ENCODE measurements at places on chromosomes 4 and X.
A peak's percentile ranks its signal among the peaks of the same experiment; 100 is the strongest.

- DNase-seq, result no peak
Observed at GRCh38 chr4:74845834-74846233, 51.5 kb upstream of the BTC start.

GRCh38 chr4:16665942-16666551 is 232.4 kb downstream of the LDB2 start:
- no peak for DNase-seq

DNA sequence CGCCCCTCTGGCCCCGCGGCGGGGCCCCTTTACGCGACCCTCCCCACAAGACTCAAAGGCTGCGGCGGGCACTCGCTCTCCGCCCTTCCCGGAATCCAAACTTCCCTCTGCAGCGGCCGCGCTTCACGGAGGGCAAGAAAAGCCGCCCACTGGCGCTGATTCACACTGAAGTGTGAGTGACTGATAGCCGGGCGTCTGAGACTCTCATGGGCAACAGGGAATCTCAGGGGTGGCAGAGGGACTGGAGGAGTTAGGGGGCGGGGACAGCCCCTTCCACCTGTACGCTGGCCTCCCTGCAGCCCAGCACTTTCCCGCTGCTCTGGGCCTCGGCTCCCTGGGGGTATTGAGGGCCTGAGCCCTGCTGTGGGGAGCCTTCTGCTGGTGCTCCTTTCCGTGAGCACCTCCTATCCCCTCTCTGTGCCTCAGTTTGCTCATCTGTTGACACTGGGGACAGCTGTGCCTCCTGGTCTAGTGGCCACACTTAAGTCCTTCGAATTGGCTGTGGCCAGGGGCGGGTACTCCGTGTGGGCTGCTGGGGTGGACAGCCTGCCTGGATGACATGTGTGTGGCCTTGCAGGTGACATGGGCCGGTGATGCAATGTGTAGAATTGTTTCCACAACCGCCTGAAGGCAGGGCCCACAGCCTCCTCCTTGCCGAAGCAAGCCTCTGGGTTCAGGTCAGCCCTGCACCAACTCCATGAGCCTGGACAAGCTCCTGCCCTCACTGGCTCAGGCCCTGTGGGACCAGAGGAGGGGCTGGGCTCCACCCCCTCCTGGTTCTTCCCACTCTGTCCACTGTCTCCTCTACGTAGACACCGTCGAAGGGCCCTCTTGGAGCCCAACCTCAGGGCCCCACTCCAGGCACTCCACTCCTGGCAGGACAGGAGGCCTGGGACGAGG is 951 bp downstream of the SH3BP2 start:
- no peak for DNase-seq

- no peak for DNase-seq
Observed at GRCh38 chr4:163495900-163496299, 1.4 kb downstream of the TMA16 start.

- DNase-seq, result no peak
Observed at GRCh38 chrX:65587616-65588526, 53.3 kb upstream of the LAS1L start.

- no peak for DNase-seq
Observed at GRCh38 chr4:153217440-153217839, 13.2 kb downstream of the TRIM2 start.

DNA sequence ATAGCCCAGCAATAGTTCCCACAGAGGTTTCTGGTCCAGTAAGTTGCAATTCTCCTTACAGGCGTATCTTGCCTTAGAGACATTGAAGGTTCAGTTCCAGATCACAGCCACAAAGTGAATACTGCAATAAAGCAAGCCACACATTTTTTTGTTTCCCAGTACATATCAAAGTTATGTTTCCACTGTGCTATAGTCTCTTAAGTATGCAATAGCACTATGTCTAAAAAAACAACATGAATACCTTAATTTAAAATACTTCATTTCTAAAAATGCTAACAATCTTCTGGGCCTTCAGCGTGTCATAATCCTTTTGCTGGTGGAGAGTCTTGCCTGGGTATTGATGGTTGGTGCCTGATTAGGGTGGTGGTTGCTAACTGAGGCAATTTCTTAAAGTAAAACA is 659.1 kb downstream of the GRID2 start:
- no peak for DNase-seq

GRCh38 chr4:159422019-159422418 is 319.1 kb downstream of the RAPGEF2 start:
- no peak for DNase-seq

GRCh38 chr4:118849867-118850487 is 14.1 kb upstream of the SEC24D start:
- DNase-seq, result no peak

DNA sequence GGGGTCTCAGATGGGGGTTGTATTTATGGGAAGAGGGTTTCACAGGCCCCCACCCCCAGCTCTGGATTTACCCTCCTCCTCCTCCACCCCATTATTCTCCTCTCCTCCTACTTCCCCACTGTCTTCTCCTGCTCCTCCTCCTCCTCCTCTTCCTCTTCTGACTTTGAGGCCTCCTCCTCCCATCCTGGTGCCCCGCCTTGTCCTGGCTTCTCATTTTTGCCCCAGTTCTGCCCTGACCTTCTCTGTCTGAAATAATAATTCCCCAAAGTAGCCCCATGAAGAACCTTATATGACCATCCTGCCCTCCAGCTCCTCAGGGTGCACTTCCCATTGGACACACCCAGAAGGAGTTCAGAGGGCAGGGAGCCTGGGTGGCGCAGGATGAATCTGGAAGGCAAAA is 351.4 kb upstream of the GATB start:
- DNase-seq, result no peak

DNA sequence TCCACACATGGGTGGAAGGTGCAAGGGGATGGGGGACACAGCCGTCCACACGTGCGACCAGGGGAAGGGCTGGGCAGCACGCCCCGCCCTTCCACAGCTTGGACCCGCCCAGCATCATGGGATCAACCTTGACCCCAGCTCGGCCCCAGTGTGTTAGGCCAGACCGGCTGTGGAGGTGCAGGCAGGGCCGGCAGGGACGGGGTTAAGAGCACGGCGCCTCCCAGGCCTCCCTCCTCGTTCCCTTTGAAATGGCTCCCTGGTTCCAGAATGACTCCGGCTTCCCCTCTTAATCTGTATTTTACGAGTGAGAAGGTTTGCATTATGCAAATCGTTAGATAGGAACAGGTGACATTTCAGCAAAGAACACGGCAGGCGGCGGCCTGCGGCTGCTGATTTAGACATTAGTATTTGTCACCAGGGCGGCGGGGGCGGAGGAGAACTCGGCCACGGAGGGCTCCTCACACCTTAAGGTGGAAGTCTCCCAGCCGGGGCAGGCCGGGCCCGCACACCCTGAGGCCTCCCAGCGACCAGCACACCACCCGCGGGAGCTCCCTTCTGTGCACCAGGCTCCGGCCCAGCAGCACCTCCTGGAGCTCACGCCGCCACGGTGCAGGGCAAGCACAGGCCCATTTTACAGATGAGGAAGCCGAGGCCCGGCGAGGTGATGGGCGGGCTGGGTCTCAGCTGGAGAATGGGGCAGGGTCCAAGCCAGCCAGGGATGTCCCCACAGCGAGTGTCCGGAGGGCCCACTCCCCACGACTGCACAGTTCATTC is 116.1 kb downstream of the FAM53A start:
- no peak for DNase-seq

GRCh38 chr4:127709456-127709855 is 20.7 kb upstream of the SLC25A31 start:
- DNase-seq, result no peak

DNA sequence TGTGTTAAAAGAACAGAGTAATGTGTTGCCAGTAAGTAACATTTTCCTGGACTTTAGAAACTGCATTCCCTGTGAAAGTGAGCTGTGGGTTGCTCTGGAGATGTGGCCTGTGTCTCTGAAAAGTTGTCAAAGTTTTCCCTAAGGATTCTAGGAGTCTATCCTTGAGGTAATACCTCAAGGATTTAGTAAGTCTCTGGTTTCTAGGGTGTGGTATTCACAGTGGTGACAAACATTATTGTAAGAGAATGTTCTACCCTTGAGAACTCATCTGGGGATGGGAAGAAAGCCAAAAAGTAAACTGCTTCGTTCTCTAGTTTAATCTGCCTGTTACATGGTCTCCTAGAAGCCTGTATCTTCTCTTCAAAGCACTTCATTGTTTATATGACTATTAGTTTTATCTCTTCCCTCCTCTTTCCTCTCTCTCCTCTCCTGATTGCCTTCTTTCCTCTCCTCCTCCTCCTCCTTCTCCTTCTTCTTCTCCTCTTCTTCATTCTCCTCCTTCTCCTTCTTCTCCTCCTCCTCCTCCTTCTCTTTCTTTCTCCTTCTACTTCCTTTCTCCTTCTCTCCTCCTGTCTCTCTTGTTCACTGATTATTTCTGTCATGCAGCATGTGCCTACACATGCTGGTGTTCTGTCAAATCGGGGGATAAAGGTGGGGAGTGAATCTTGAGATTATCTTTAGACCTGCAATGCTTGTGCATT is 321.3 kb downstream of the PTTG2 start:
- DNase-seq, result no peak

DNA sequence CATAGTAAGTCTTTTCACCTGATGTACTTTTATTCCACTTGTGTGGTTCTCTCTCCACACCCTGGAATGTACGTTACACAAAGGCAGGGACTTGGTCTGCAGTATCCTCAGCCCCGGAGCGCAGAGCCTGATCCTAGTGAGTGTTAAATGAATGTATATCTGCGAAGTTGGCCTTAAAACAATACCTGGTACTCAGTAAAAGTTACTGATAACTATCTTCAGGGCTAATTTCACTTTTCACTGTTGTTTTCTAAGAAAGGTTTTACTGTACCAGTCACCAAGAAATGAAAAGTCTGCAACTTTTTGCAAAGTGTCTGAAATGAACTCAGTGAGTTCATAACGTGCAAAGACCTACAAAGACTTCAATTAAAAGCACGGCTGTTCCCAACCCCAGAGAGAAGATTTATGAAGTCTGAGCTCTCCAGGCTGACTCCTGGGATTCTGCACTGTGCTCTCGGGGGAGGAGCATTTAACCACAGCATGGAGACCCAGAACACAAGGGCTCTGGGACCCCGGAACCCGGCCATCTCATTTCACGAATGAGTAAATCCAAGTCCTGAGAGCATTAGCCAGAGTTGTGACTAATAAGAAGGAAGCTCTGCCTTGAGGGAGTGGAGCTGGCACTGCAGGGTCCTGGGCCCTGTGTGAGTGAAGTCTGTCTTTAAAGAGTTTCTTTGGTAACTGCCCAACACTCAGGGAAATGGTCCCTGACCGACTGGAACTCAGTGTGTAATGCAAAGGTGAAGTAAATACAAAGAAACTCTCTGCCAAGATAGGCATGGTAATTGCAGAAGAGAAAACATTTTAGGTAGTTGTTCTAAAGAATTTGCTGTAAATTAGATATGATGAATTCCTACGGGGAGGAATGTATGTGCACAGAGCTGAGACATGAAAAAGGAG is 165.8 kb downstream of the NSUN7 start:
- no peak for DNase-seq

DNA sequence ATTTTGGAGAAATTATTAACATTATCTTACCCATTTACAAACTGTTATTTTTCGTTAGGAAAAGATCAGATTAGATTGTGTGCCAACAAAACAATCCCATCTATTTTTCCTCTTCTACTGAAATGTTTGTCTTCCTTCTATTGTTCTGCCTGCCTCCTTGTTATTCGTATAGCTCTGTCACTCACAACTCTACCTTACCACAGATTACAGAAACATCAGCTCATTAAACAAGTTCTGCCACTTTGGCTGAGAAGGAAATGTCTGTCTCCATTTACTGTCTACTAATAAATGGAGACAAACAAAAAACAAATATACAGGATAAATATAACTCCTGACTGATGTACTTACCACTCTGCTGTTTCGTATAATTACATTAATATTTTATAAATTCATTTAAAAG is 211.4 kb downstream of the ENOX2 start:
- DNase-seq, result no peak

- DNase-seq, result no peak
Observed at GRCh38 chrX:37847733-37848197, 394 bp upstream of the DYNLT3 start.

GRCh38 chr4:37685823-37686372 is 278 bp downstream of the RELL1 start:
- no peak for DNase-seq

DNA sequence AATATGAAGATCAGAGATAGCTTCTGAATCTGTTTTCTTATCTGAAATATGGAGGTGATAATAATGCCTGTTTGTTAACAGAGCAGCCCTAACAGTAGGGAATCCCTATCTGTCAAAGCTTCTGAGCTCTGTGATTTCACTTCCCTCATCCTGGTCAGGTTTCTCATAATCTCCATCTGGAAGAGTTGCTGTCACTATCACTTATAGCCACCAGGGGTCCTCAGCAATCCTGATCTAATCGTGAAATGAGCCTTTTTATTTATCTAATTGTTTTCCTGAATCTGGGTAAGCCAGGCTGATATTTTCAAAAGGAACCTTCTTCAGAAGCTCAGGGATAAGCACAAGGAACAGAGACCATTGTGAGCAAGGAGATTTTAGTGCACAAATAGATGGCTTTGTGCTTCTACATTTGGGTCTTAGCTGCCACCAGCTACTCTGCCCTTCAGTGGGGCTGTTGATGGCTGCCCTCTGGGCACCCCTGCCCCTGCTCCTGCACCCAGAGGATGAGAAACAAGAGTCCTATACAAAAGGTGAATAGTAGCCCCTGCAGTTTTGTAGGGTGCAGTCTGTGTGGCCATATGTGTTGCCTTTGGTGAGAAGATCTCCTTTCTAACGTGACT is 196.4 kb upstream of the RADX start:
- DNase-seq, result peak; percentile 0

DNA sequence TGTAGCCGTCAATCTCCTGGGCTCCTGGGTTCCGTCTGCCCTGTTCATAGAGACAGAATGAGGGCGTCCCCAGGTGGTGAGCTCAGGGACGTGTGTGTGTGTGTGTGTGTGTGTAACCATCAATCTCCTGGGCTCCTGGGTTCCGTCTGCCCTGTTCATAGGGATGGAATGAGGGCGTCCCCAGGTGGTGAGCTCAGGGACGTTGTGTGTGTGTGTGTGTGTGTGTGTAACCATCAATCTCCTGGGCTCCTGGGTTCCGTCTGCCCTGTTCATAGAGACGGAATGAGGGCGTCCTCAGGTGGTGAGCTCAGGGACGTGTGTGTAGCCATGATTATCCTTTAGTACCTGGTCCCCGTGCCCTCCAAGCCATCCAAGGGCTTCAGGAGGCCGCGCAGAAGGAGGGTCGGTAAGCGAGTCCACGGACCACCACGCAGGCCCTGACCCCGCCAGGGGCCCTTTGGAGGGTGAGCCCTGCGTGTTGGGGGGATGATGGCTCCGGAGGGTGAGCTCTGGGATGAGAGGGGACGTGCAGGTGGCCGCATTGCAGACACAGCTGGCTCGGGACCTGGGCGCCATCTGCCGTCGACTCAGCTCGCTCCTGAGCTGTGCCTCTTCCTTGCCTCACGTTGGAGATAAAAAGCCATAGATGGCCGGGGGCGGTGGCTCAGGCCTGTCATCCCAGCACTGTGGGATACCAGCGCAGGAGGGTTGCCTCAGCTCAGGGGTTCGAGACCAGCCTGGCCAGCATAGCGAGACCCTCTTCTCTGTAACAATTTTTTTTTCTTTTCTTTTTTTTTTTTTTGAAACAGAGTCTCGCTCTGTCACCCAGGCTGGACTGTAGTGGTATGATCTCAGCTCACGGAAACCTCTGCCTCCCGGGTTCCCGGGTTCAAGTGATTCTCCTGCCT is 5.4 kb upstream of the GTPBP6 start:
- no peak for DNase-seq
